ENCODE measurements at places on chromosomes 1 and 21.

GRCh38 chr21:22764222-22764621 is 1766.0 kb downstream of the NCAM2 start:
- no peak for DNase-seq

- DNase-seq: no peak
Observed at GRCh38 chr1:95093296-95093695, 20.5 kb upstream of the ALG14 start.

- no peak for DNase-seq
Observed at GRCh38 chr1:82969340-82969739, 1029.6 kb downstream of the TTLL7 start.

- no peak for DNase-seq
Observed at GRCh38 chr1:204294357-204294756, 65.4 kb downstream of the PLEKHA6 start.

GRCh38 chr21:36929622-36930021 is 36.8 kb downstream of the HLCS start:
- DNase-seq: no peak

- no peak for DNase-seq
Observed at GRCh38 chr1:3399732-3400131, 54.7 kb upstream of the ARHGEF16 start.

DNA sequence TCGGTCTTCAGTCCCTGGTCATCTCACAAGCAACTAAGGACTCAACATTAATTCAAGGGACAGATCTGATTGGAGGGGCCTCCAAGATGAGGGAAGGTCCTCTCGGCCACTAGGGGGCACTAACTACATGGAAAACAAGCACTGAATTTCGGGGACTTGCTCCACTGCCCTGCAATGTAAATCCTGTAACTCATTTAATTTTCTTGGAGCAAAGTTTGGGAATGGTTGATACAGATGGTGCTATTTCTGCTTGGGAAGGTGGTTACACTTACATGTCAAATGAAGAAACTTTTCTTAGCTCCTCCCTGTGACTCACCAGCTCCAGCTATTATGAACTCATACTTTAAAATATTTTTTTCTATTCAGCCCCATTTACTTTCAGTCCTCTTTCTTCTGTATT is 97.4 kb upstream of the KCNJ15 start:
- no peak for DNase-seq

DNA sequence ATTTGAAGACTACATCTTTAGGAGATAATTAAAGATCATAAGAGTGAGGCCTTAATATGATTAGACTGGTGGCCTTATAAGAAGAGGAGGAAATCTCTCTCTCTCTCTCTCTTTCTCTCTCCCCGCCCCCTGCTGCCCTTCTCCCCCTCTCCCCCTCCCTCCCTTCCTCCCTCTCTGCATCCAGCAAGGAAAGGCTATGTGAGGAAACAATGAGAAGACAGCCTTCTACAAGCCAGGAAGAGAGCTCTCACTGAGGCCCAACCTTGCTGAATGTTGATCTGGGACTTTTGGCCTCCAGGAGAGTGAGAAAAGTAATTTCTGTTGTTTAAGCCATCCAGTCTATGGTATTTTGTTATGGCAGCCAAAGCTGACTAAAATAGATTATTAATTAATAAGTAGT is 21.6 kb downstream of the FOXD3 start:
- no peak for DNase-seq

DNA sequence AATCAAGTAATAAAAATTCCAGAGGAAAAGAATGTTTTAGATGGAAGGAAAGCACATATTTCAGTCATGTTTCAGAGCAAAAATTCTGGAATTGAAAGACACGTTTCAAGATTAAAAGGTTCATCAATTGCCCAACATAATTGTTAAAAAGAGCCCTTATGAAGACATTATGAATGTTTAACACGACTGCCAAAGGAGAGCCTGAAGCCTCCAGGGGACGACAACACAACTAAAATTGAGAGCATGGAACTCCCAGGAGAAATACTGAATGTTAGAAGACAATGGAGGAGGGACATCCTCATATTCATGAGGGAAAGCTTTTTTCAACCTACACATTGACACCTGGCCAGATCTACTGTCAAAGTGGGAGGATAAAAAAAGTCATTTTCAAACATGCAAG is 16.0 kb downstream of the OR2T11 start:
- DNase-seq: no peak

GRCh38 chr1:159917533-159918351 is 7.6 kb downstream of the TAGLN2 start:
- DNase-seq: no peak

GRCh38 chr1:58982259-58982998 is 198.6 kb upstream of the JUN start:
- no peak for DNase-seq

DNA sequence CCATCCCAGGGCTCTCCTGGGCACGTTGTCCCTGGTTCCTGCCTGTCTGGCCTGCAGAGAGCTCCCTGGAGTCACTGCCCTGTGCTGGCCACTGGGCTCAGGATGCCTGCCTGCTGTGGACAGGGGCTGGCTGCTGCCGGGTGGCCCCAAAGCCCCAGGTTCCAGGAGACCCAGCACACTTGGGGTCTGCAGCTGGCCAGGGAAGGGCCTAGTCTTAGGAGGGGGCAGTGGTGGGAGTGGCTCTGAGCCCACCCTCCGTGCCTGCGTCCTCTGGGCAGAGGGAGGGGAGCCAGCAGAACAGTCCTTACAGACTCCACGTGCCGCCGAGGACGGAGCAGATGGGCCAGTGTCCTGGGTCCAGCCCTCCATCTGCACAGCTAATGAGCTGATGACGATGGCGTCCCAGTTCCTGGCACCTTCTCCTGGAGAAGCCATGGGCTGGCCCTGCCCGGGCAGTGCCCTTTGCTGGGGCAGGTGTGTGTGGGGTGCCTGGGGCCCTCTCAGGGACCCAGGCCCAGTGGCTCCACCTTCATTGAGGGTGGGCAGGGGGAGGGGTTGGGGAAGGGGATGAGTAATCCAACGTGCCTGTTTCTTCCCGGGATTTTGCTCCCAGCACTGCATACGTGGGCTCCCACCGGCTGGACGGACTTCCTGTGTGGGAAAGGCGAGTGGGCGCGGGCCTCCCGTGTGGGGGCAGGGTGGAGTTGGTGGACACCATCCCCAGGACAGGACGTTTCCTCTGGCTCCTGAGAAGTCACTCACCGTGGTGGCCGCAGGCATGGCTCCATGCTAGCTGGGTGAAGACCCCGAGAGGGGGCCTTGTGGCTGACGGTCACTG is 6.8 kb upstream of the PLCH2 start:
- DNase-seq: no peak

- no peak for DNase-seq
Observed at GRCh38 chr1:58396150-58396549, 150.4 kb downstream of the OMA1 start.

DNA sequence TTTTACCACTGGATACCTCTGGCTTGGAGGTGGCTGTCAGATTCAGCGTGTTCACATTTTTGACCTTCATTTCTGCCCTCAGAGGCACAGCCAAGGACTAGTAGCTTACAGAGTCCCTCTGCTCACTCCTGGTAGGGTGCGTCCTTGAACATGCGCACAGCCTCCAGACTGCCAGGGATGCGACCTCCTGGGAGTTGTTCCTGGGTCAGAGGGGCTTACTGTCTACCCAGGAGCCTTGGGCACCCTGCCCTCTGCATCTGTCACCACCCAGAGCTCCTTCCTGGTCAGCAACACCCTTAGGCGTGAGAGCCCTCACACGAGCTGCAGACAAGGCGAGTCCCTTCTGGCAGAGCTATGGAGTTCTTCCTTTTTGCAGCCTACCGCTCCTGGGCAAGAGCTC is 1.7 kb downstream of the SLX9 start:
- DNase-seq: no peak

DNA sequence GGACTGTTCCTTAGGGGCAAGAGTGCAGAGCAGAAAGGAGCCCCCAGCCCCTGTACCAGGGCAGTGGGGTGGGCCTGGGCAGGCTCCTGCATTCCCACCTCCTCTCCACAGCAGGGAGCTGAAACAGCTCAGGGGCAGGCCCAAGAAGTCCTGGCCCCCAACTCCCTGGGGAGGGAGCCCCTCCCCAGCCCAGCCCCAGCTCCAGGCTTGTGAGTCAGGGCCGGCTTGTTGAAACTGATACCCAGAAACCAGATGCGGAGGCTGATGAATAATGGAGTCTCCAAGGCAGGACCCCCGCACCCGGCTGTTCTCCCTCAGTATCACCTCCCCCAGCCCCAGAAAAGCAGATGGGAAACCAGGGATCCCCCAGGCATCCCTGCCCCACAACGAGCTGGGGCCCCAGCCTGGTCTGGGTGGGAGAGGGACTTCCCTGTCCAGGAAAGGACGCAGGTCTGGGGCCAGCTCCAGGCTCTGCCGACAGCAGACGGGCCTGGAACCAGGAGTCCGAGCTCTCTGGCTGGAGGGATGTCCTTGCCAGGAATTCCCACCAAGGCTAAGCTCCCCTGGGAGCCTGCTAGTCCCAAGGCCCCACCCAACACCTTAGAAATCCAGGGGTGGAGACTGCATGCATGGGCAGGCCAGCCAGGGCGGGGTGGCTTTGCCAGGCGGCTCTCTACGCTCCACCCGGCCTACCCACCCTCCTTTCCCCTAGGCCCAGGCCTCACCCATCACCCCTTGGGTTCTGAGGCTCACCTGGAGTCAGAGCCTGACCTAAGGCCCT is 2.7 kb downstream of the PLEKHG5 start:
- DNase-seq: no peak

GRCh38 chr1:23696335-23696989 is 4.9 kb downstream of the RPL11 start:
- DNase-seq: no peak

GRCh38 chr1:18058206-18058921 is 49.2 kb upstream of the IGSF21 start:
- DNase-seq: no peak

GRCh38 chr1:153540394-153541361 is at the start of gene S100A5:
TSS of gene S100A5 (minus strand) at chr1:153540934. CDS start at chr1:153540191, 743 bp downstream.
- no peak for DNase-seq

DNA sequence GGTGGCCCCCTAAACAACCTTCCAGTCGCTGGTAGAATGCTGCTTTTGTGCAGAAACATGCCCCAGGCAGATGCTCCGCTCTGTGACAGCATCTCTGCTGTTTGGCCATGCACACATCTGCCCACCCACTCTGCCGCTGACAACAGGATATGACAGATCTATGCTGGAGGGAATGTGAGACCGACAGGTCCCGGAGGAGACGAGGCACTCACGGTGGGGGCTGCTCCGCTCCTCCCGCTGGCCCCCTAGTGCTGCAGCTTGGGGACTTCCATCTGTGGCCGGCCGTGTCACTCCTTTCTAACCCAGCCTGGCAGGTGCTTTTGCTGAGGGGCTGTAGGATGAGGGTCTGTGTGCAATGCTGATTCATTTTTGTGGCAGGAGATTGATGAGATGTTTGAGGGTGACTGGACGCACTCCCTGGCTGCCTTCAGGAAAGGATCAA is 49.1 kb upstream of the DMRTB1 start:
- DNase-seq: no peak
